Neural crest cell (in vitro differentiated cells): ENCODE measurements at places on chromosomes 2 and 18. TPM values are rescaled to one million over a fixed set of nuclear protein-coding genes. Genes with fewer than 3 reads are reported as not detected.

GRCh38 chr2:54577944-54578647, 122.0 kb downstream of the SPTBN1 start:
- no peak for DNase-seq
- H3K27me3 ChIP-seq, result no peaks in the 10 kb centered on the region
- H3K4me1 ChIP-seq, result peaks cover 57% of the 10 kb centered on the region
- no peak overlapping the region for H3K27ac ChIP-seq
- H3K4me3 ChIP-seq, result no peak overlapping the region

- no peak overlapping the region for H3K27ac ChIP-seq
- H3K27me3 ChIP-seq, result no peaks in the 10 kb centered on the region
- peaks cover 5% of the 10 kb centered on the region for H3K4me1 ChIP-seq
These were observed 16.6 kb downstream of the NPPC start for GRCh38 chr2:231909631-231910030.

- H3K4me3 ChIP-seq, result peak overlapping the region; percentile 96
- no peak for DNase-seq
- H3K27ac ChIP-seq, result peak overlapping the region; percentile 98
- H3K4me1 ChIP-seq, result peaks cover 38% of the 10 kb centered on the region
These were observed 813 bp upstream of the MEIS1 start for GRCh38 chr2:66433945-66434678.

Gene ANKMY1
- total RNA-seq, result 13.0 and 15.9 TPM in 2 replicates

GRCh38 chr2:232633413-232634205, at the start of gene EFHD1:
EFHD1 (plus strand) TSS chr2:232633604; CDS start chr2:232633705, 101 bp downstream.
- H3K36me3 ChIP-seq, result no peaks in the 10 kb centered on the region
- H3K27me3 ChIP-seq, result peaks cover 63% of the 10 kb centered on the region
- no peak within 1 kb of the TSS for H3K27ac ChIP-seq
- DNase-seq, result peak; percentile 70
- H3K4me1 ChIP-seq, result peaks cover 11% of the 10 kb centered on the region

- no peak overlapping the region for H3K4me3 ChIP-seq
- DNase-seq, result no peak
- H3K4me1 ChIP-seq, result no peaks in the 10 kb centered on the region
These were observed 49.6 kb upstream of the ZNF396 start for GRCh38 chr18:35426786-35427185.

GRCh38 chr2:232873909-232874641, 4.0 kb downstream of the SNORC start:
- H3K36me3 ChIP-seq, result no peaks in the 10 kb centered on the region
- no peak for DNase-seq
- peaks cover 46% of the 10 kb centered on the region for H3K27me3 ChIP-seq
- peaks cover 29% of the 10 kb centered on the region for H3K4me1 ChIP-seq
- H3K4me3 ChIP-seq, result peak overlapping the region; percentile 51
